ENCODE measurements at places on chromosomes 5 and 9.

DNA sequence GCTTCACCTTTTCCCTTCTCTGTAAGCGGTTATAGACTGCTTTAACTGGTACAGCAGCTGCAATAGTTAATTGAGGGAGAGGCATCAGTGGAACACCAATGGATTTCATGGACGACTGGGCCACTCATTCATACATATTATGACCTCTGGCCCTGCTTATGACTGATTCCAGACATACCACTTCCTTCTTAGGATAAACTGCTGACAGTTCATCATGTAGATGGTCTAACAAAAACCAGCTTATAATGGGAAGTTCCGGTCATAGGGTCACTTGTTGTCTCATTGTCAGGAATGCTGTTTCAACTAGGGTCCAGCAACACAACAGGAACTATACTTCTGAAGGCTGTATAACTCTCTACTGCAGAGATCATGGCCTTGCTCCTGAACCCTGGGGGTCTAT, 265.2 kb upstream of the RASA1 start:
- no peak for DNase-seq

- DNase-seq: no peak
These were observed 143.4 kb upstream of the KLF9 start for GRCh38 chr9:70557661-70558369.

GRCh38 chr5:65913519-65913918, 12.9 kb upstream of the ERBIN start:
- DNase-seq: no peak

DNA sequence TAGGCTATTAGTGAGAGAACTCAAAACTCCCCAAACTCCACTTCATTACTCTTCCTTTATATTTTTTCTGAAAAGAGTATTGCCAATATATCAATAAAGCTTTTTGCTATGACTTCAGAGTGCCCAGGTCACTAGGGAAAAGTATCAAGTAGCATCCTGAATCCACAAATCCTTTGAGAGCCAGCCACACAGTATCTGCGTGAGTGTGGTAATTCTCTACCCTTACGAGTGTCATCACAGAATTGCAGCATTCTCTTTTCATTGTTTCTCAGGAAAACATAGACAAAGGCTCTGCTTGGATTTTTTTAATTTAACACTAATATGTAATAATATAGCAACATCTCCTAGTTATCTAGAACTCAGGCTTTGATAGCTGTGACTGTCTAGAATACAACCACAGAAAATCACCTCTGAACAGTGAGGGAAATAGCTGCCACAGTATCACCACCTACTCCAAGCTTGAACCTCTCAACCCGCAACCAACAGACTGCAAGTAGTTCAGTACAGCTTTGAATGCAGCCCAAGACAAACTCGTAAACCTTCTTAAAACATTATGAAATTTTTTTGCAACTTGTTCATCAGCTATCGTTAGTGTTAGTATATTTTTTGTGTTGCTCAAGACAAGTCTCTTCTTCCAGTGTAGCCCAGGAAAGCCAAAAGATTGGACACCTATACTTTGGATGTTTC, 79.3 kb upstream of the CCDC152 start:
- no peak for DNase-seq

- DNase-seq: no peak
These were observed 231.6 kb upstream of the VLDLR start for GRCh38 chr9:2390028-2390427.

- DNase-seq: no peak
These were observed 49.5 kb upstream of the C9orf72 start for GRCh38 chr9:27622693-27623340.

All from central memory CD4-positive, alpha-beta T cell (primary cell).